ENCODE measurements at places on chromosomes 16 and 17.

DNA sequence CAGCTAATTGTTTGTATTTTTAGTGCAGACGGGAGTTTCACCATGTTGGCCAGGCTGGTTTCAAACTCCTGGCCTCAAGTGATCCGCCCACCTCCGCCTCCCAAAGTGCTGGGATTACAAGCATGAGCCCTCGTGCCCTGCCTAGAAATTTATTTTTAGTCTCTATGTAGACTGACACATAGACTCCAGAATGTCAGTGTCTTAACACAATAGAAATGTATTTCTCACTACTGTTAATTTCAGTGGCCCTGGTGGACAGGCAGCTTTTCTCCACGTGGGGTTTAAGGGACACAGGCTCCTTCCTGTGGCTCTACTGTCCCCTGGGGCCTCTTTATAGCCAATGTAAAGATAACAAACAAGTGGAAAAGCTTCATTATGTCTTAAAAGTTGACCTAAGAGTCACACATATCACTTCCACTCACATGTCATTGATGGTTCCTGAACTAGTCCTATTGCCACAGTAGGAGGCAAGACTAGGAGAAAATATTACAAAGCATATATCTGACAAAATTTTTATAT is 43.8 kb downstream of the COPRS start:
- DNase-seq: no peak

DNA sequence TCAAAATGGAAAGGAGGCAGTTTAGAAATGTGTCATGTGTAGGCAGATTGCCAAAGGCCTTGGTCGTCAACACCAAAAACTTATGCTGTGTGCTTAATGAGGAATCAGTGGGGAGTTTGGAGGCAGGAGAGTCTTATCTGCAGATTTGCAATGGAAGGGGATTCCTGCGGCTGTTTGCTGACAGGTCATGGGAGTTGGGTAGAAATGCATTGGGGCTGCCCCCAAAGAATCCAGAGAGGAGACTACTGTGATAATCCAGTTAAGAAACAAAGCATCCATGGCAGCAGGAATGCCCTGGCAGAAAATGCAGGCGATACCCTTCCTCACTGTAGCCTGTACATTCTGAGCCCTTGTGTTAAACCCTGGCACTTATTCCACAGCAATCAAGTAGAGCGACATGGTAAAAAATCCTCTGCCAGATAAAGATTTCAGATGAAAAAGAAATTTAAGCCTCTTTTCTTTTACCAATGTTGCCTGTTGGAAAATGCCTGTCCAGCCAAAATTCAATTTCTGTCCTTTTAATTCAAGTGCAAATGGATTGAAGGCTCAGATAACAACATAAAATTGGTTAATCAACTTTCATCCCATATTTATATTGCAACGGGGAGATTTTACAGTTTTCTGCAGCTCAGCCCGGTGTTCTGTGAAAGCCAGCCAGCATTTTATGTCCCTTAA is 491.0 kb upstream of the CDH5 start:
- no peak for DNase-seq

DNA sequence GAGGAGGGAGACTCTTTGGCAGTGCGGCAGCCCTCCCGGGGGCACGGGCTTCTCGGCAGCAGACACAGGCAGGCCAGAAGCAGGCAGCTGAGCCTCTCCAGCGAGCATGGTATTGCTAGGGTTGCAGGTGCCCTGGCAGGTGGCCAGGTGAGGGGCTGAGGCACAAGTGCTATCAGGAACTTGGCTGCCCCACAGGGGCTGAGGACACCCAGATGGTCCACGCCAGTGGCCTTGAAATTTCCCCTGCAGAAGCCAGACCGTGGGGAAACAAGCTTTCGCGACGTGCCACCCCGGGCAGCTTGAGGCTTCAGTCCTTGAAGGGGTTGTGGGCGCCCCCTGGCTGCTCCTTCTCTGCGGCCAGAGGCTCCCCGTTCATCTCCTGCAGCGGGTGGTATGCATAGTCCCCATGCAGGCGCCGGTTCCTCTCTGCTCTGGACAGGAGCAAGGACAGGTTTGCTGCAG is 8.5 kb downstream of the NAGPA start:
- no peak for DNase-seq

DNA sequence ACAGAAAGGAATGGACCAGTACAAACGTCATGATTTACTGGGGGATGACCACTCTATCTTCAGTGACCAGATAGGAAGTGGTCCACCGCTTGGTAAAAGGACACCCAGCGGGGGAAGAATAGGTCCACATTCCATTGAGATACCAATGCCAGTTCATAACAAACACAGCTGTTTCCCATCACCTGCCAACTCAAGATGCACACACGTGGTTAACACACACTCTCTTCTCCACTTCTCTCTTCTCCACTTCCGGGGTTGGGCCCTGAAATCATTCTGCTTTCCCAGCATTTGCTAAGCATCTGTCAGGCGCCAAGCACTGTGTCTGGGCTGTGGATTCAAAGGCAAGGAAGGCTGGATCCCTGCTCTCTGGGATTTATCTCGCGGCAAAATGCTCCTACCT is 175.5 kb downstream of the SLC39A11 start:
- DNase-seq: peak; percentile 58

- no peak for DNase-seq
These were observed at the start of gene NAGS for GRCh38 chr17:44004077-44004760. Gene NAGS, plus strand, starts transcription at chr17:44004622. Its CDS starts 42 bp downstream, at chr17:44004664.
